ENCODE measurements at places on chromosomes 16 and 17. TPM values are rescaled to one million over a fixed set of nuclear protein-coding genes. Genes with fewer than 3 reads are reported as not detected.

The PRKCB gene
- polyA plus RNA-seq, result 47.9 TPM

The CORO1A gene
- 2.8 TPM for polyA plus RNA-seq

The SRSF1 gene
- 25.0 TPM for polyA plus RNA-seq

The MSLN gene
- polyA plus RNA-seq, result not detected

The TP53TG3B gene
- not detected for polyA plus RNA-seq

The TBC1D28 gene
- not detected for polyA plus RNA-seq
